ENCODE measurements at places on chromosomes 16 and 17.

DNA sequence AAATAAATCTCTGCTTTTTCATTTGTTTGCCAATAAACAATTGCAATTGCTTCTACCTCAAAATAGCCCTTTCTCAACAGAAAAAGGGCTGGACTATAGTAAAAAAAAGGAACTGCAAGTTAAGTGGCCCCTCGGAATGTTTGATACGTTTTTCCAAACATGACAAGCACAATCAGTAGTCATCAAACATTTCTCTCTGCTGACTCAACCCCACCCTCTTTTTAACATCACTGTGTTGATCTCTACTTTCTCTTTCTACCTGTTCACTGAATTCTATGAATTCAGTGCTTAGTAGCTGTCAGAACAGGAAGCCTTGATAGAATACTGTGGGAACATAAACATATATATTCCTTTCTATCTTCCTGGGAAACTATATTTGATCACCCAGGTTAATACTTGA lies 116.5 kb upstream of the AXIN2 start:
- DNase-seq: no peak

DNA sequence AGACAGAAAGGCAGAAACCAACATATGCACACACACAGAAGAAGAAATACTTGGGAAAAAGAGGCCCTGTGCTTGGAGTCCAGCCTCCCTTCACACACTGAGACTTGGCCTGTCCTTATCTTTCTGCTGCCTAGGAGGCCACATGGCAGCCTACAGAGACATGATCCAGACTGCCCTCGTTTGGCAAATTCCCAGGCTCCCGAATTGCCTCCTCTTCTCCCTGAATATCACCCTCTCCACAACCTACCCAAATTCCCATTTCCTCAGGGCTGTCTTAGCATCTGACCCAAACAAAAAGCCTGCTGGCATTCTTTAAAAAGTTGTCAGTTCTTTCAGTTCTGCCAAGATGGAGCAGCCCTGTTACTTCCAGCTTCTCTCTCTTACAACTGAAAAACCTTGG lies 59.8 kb downstream of the DNAH17 start:
- DNase-seq: no peak

DNA sequence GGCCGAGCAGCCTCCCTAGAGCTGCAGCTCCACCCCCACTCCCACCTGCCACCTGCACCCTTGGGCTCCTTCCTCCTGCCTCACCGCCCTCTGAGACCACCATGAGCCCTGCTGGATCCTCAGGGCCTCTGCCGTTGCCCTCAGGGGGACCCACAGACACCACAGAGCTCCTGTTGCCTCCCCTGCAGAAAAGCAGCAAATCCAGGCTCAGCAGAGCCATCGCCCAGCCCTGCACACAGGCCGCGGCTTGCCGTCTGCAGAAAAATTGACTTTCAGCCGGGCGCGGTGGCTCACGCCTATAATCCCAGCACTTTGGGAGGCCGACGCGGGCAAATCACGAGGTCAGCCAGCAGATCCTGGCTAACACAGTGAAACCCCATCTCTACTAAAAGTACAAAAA lies 7.0 kb upstream of the PPP1R27 start:
- DNase-seq: no peak

- DNase-seq: no peak
These were observed 30.0 kb upstream of the CLEC18A start for GRCh38 chr16:69921127-69921526.

GRCh38 chr16:11084876-11085485 lies 140.6 kb downstream of the CLEC16A start:
- DNase-seq: no peak

GRCh38 chr17:42784811-42785592 lies 4.6 kb downstream of the WNK4 start:
- no peak for DNase-seq

DNA sequence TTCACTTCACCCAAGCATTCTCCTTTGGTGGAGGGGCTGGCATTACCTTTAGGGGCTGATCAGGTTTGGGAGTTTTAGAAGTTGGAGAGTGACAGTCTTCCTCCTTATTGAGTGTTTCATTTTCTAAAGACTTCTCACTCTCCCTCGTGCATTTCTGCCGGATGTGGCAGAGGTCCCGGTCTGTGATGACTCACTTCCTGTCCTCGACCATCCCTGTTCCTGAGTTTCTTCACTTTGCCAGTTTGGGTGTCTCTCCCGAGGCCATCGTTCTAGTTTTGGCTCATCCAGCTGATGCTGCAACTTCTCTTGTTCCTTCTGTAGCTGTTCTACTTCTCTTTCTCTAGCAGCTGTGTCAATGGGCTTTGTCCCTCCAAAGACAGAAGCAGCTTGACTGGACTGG lies 104.3 kb downstream of the PHKB start:
- DNase-seq: no peak

GRCh38 chr17:55969562-55970324 lies 183.5 kb upstream of the ANKFN1 start:
- no peak for DNase-seq

DNA sequence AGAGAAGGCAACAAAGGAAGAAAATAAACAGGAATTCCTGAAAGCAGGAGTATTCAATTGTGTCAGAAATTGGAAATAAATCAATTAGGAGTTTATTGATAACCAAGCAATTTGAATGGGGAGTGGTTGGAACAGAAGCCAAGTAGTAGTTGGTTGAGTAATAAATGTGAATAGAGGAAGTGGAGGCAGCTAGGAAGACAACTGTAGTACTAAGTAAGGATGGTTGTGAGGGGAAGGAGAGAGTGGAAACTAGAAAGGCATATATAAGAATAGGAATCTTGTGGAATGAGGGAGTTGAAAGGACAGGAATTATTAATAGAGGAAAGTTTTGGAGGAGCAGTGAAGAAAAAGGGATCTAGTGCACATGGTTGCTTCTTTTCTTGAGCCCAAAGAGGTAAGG lies 34.4 kb downstream of the NFAT5 start:
- DNase-seq: no peak

- no peak for DNase-seq
These were observed 1.5 kb downstream of the MRPL10 start for GRCh38 chr17:47829870-47830269.

GRCh38 chr16:66720766-66721165 lies 24.2 kb upstream of the CMTM4 start:
- DNase-seq: no peak

- DNase-seq: no peak
These were observed 11.8 kb downstream of the GNAO1 start for GRCh38 chr16:56203052-56203451.

DNA sequence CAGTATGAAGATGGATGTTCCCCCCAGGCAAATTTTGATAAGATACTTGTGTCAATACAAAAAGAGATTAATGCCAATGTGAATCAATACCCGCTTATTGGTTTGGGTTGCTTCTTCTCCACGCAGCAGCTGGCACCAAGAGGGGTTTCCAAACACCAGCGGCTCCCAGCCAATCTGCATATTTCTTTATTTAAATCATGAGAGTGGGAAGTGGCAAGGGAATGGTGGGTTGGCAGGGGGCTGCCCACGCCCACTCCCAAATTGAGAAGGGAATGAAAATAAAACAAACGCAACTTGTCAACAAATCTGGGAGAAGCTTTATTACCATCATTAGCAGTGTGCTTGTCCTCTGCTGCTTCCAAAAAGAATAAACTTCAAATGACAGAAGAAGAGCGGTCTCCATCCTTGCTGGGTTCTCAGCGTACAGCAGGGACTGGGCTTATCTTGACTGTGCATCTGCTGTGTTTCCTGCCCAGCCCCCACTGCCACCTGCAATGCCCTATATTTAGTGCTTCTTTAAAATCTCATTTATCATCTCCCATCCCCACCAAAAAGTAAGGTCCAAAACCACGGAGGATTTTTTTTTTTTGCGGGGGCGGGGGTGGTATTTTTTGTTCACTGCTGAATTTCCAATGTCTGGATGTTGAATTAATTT lies 34.9 kb upstream of the C16orf78 start:
- no peak for DNase-seq

DNA sequence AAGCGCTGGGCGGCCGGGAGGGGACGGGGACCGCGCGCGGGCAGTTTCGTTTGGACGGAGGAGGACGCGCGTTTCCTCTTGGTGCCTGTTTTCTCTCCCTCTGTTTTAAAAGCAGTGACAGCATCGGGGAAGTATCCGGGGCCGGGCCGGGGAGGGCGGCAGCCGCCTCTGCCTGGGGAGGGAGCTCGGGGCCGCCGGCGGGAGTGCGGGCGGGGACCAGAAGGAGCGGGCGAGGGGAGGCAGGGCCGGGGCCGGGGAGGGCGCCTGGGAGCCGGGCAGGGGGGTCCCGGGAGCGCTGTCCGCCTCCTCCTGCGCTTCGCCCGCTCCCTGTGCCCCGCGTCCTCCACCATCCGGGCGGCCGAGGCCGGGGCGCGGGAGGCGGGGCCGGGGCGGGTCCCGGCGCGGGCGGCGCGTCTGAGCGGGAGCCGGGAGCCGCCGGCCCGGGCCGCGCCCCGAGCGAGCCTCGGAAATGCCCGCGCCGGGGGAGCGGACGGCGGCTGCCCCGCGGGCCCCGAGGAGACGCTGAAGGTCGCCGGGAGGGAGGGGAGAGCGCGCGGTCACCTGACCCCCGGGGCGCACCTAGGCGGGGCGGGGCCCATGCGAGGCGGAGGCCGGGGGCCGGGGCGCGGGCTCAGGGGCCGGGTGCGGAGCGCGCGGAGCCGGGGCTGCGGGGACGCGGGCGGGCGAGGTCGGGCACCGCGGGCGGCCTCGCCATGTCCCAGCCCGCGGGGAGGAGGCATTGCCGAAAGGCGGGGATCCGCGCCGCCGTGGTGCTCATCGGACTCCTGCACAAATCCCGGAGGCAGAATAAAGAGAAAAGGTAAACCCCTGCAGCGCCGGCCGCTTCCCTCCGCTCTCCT lies 57.3 kb downstream of the RAP1GAP2 start:
- no peak for DNase-seq

GRCh38 chr17:69170377-69170776 lies 28.7 kb upstream of the ABCA6 start:
- no peak for DNase-seq

GRCh38 chr17:64174686-64175456 lies 44.9 kb upstream of the ERN1 start:
- no peak for DNase-seq

Data from right renal pelvis (tissue), 4 donors.